Bronchial smooth muscle cell (primary cell): ENCODE measurements at places on chromosomes 5 and 9. TPM values are rescaled to one million over a fixed set of nuclear protein-coding genes. Genes with fewer than 3 reads are reported as not detected.

The REEP2 gene
- total RNA-seq: 9.8 and 16.4 TPM in 2 replicates

The CDKN2A gene
- total RNA-seq: 28.2 and 41.6 TPM in 2 replicates

The ISL1 gene
- total RNA-seq: not detected in 2 replicates

The ARRDC1 gene
- 11.7 and 11.8 TPM in 2 replicates for total RNA-seq

The CDH12 gene
- total RNA-seq: not detected in 2 replicates

The NR2F1-AS1 gene
- 35.8 and 43.1 TPM in 2 replicates for total RNA-seq

The MSMP gene
- total RNA-seq: not detected in 2 replicates

The PHF19 gene
- total RNA-seq: 15.9 and 17.3 TPM in 2 replicates

The TRIM41 gene
- 21.2 and 23.2 TPM in 2 replicates for total RNA-seq

The CNTNAP3 gene
- 0.94 and 3.5 TPM in 2 replicates for total RNA-seq

The KIF20A gene
- total RNA-seq: 4.0 and 10.2 TPM in 2 replicates
